ENCODE measurements at places on chromosomes 4 and X. TPM values are rescaled to one million over a fixed set of nuclear protein-coding genes. Genes with fewer than 3 reads are reported as not detected.
A peak's percentile ranks its signal among the peaks of the same experiment; 100 is the strongest.

Gene CTAG2
- not detected for total RNA-seq

Gene SSX2
- total RNA-seq = not detected

Gene DKK2
- 0.34 TPM for total RNA-seq

Gene PAK3
- total RNA-seq = 7.2 TPM

Gene KCND1
- 6.8 TPM for total RNA-seq

Gene ZFP42
- 188 TPM for total RNA-seq

GRCh38 chr4:105060628-105061027 lies 86.0 kb upstream of the TET2 start:
- H3K27ac ChIP-seq = no peak overlapping the region
- no peaks in the 10 kb centered on the region for H3K36me3 ChIP-seq
- no peak overlapping the region for H3K4me3 ChIP-seq
- no peaks in the 10 kb centered on the region for H3K27me3 ChIP-seq

DNA sequence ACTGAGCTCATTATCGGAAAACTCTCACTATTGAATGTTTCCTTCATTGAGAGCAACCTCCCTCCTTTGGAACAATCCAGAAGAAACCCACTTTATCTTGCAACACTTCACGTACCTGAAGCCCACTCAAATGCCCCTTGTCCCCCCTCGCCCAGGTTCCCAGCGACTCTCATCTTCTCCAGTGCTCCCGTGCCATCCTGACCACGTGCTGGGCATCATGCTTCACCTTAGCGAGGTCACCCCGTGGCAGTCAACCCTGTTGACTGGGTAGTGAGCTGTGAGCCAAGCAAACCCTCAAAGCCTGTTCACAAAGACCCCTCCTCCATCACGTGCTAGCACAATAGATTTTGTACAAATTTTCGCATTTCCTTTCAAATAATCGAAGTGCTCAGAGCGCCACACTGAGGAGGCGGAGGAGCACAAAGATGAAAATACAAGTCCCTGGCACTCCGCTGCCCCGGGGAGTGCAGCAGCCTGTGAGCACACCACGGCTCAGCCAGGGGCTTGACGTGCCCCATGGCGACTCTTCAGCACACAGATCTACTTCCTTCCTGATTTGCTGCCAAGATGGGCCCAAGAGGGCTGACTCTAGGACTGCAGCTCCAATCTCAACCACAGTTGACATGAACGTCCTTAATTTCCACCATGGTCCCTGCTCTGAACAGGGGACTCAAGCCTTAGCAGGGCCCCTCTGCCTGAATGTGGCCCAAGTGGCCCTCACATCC lies 15.6 kb downstream of the PDZD4 start:
- H3K4me1 ChIP-seq = peaks cover 2% of the 10 kb centered on the region
- H3K36me3 ChIP-seq = no peaks in the 10 kb centered on the region
- H3K27ac ChIP-seq = no peak overlapping the region
- H3K27me3 ChIP-seq = no peaks in the 10 kb centered on the region

DNA sequence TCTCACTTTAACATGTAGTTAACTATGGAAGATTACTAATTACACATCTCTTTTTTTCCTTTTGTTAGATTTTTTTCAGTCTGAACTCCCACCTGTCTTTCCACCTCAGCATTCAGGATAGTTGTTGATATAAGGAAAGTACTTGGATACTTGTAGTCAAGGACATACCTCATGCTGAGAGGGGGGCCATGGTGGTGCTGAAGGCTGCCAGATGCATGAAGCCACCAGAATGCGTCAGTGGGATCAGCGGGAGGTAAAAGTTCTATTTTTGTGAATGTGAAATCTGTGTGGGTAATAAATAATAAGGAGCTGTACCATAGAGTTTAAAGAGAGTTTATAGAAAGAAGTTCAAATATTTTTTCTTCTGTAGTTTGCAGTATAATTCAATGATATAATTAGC lies 13.1 kb upstream of the NDST4 start:
- H3K4me3 ChIP-seq = no peak overlapping the region

DNA sequence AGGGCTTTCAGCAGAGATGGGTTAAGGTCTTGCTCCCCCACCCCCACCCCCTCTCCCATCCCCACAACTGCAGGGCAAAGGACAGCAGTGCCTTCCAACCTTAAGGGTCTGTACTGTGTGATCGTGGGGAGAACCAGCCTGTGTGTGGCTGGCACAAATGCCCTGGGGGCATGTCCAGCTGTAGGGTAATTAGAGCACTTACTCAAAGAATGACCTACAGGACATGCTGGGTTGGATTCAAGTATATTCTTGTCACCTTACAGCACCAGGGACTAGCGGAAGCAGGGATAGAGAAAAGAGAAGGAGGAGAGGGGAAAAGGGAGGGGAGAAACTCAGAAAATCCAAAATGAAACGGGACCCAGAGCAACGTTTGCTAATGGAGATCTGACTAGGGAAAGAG lies 191.3 kb upstream of the GATB start:
- no peak overlapping the region for H3K4me3 ChIP-seq
- no peak for DNase-seq
- no peaks in the 10 kb centered on the region for H3K27me3 ChIP-seq
- no peak overlapping the region for H3K27ac ChIP-seq
- H3K4me1 ChIP-seq = no peaks in the 10 kb centered on the region

- DNase-seq = no peak
- no peak overlapping the region for H3K27ac ChIP-seq
- H3K36me3 ChIP-seq = no peaks in the 10 kb centered on the region
Observed at GRCh38 chr4:54586320-54586955, 71.3 kb upstream of the KIT start.

- no peak overlapping the region for H3K27ac ChIP-seq
- H3K36me3 ChIP-seq = no peaks in the 10 kb centered on the region
- peak; percentile 57 for DNase-seq
- no peaks in the 10 kb centered on the region for H3K4me1 ChIP-seq
Observed at GRCh38 chrX:98380106-98380505, 1496.4 kb downstream of the RPA4 start.

- H3K36me3 ChIP-seq = no peaks in the 10 kb centered on the region
- H3K27ac ChIP-seq = no peak overlapping the region
- H3K4me1 ChIP-seq = peaks cover 3% of the 10 kb centered on the region
- H3K27me3 ChIP-seq = no peaks in the 10 kb centered on the region
- no peak for DNase-seq
Observed at GRCh38 chrX:2478546-2479419, 22.0 kb downstream of the DHRSX start.

GRCh38 chr4:142211444-142211843 lies 575.1 kb downstream of the IL15 start:
- H3K27me3 ChIP-seq = no peaks in the 10 kb centered on the region
- H3K36me3 ChIP-seq = no peaks in the 10 kb centered on the region
- H3K4me1 ChIP-seq = no peaks in the 10 kb centered on the region
- H3K4me3 ChIP-seq = no peak overlapping the region
- no peak overlapping the region for H3K27ac ChIP-seq

DNA sequence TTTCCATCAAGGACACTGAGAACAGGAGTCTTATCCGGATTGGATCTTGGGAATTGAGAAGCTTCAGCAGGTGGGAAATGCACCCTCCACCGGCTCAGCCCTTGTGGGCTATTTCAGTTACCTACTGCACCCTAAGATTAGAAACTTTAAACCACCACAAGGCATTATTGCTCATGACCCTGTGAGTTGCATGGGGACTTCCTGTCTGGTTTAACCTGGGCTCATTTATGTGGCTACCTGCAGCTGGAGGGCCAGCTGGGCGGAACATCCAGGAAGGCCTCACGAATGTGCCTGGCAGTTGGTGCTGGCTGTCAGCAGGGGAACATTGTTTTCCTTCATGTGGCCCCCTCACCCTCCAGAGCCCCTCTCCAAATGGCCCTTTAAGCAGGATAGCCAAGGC lies 164.1 kb downstream of the DEFB131A start:
- no peaks in the 10 kb centered on the region for H3K36me3 ChIP-seq
- no peaks in the 10 kb centered on the region for H3K27me3 ChIP-seq
- H3K4me3 ChIP-seq = no peak overlapping the region
- H3K4me1 ChIP-seq = no peaks in the 10 kb centered on the region

DNA sequence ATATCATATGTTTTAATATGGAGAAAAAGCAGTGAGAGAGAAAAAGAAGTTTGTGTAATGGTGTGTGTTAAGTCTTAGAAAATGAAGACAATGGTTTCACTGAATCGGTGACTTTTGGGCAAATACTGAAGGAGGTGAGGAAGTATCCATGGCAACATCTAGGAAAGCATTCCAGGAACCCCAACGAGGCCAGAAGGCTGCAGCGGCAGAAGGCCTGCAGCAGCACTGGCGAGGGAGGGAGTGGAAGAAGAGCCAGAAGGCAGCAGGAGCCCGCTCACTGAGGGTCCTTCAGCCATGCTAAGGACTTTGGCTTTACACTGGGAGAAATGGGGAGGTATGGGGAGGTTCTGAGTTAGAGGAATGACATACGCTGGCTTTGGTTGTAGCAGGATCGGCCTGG lies 26.8 kb downstream of the COQ2 start:
- H3K27ac ChIP-seq = no peak overlapping the region
- no peaks in the 10 kb centered on the region for H3K4me1 ChIP-seq
- no peak overlapping the region for H3K4me3 ChIP-seq

- H3K36me3 ChIP-seq = peaks cover 65% of the 10 kb centered on the region
- H3K27ac ChIP-seq = no peak overlapping the region
- no peak for DNase-seq
- no peaks in the 10 kb centered on the region for H3K27me3 ChIP-seq
- no peaks in the 10 kb centered on the region for H3K4me1 ChIP-seq
Observed at GRCh38 chrX:1601051-1601767, 9.8 kb downstream of the AKAP17A start.

DNA sequence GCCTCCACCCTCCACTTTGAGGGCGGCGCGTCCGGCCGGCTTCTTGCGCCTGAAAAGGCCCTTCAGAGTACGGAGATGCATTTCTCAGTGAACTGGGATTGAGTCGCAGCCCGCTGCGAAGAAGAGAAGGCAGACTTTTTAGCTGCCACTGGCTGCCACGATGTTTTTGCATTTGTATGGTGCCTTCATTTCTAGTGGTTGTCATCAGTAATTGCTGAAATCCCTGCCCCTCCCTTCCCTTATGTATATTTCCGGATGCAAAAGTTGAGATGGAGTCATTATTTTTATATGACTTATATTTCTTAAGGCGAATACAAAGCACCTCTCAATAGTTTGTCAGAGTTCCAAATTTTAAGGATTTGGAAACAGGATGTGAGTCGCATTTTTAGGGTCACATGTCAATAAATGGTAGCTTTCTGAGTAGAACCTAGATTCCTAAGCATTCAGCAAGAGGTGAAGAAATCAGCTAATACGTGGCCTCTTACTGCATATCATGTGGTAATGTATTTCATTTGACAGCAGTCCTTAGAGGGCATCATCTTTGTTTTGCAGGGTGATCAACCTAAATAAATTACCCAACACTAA lies 658 bp downstream of the ATP6AP2 start:
- no peaks in the 10 kb centered on the region for H3K36me3 ChIP-seq
- H3K4me3 ChIP-seq = peak overlapping the region; percentile 75
- H3K4me1 ChIP-seq = no peaks in the 10 kb centered on the region
- H3K27ac ChIP-seq = no peak overlapping the region
- H3K27me3 ChIP-seq = no peaks in the 10 kb centered on the region
- DNase-seq = no peak

GRCh38 chr4:174281182-174281737 lies 2.2 kb downstream of the FBXO8 start:
- H3K4me3 ChIP-seq = no peak overlapping the region
- no peak overlapping the region for H3K27ac ChIP-seq
- H3K27me3 ChIP-seq = no peaks in the 10 kb centered on the region
- H3K36me3 ChIP-seq = no peaks in the 10 kb centered on the region
- DNase-seq = no peak

GRCh38 chr4:164509951-164510350 lies 244.0 kb upstream of the SMIM31 start:
- DNase-seq = no peak
- H3K36me3 ChIP-seq = no peaks in the 10 kb centered on the region
- H3K4me3 ChIP-seq = no peak overlapping the region
- peaks cover 1% of the 10 kb centered on the region for H3K27me3 ChIP-seq
- H3K4me1 ChIP-seq = no peaks in the 10 kb centered on the region
- no peak overlapping the region for H3K27ac ChIP-seq

GRCh38 chr4:118351851-118352827 lies 664 bp downstream of the PRSS12 start:
- H3K4me1 ChIP-seq = no peaks in the 10 kb centered on the region
- no peak overlapping the region for H3K27ac ChIP-seq
- DNase-seq = peak; percentile 71
- H3K4me3 ChIP-seq = peak overlapping the region; percentile 54
- peaks cover 14% of the 10 kb centered on the region for H3K27me3 ChIP-seq

DNA sequence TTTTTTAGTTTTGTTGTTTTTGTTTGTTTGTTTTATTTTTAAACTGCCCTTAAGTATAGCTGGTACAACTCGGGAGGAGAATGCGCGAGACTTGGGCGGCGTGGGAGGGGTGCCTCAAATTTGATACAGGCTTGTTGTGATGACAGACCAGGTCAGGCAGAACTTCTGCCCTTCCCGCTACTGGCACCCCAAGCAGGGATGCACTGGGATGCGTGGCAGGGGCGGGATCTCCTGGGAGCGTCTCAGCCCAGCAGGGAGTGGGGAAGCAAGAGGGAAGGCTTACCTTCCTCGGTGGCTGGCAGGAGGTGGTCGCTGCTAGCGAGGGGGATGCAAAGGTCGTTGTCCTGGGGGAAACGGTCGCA lies 851 bp downstream of the SFRP2 start:
- peak; percentile 61 for DNase-seq
- H3K27ac ChIP-seq = peak overlapping the region; percentile 89
- H3K36me3 ChIP-seq = peaks cover 27% of the 10 kb centered on the region
- H3K27me3 ChIP-seq = no peaks in the 10 kb centered on the region
- peak overlapping the region; percentile 94 for H3K4me3 ChIP-seq

GRCh38 chr4:181877329-181877848 lies 365.8 kb upstream of the TENM3 start:
- no peaks in the 10 kb centered on the region for H3K27me3 ChIP-seq
- no peak overlapping the region for H3K27ac ChIP-seq
- no peaks in the 10 kb centered on the region for H3K36me3 ChIP-seq
- no peak overlapping the region for H3K4me3 ChIP-seq
- DNase-seq = no peak

GRCh38 chrX:37378404-37378803 lies 29.2 kb downstream of the PRRG1 start:
- DNase-seq = no peak
- no peaks in the 10 kb centered on the region for H3K36me3 ChIP-seq
- H3K27ac ChIP-seq = no peak overlapping the region
- no peak overlapping the region for H3K4me3 ChIP-seq
- H3K27me3 ChIP-seq = no peaks in the 10 kb centered on the region

DNA sequence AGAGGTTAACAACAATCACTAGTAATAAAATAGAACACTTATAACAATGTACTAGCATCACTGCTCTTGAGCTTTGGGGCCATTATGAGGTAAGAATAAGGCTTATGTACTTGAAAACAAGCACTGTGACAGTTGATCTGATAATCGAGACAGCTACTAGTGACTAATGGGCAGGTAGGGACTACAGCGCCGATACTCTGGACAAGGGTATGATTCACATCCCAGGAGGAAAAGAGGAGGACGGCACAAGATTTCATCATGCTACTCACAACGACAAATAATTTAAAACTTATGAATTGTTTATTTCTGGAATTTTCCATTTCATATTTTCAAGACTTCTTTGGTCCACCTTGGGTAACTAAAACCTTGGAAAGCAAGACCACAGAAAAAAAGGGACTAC lies 62.3 kb downstream of the FAM184B start:
- H3K4me3 ChIP-seq = no peak overlapping the region
- no peaks in the 10 kb centered on the region for H3K27me3 ChIP-seq
- H3K4me1 ChIP-seq = peaks cover 8% of the 10 kb centered on the region
- H3K27ac ChIP-seq = no peak overlapping the region
- DNase-seq = no peak
- H3K36me3 ChIP-seq = no peaks in the 10 kb centered on the region

GRCh38 chr4:86891762-86892635 lies at the start of gene C4orf36:
Gene C4orf36 (minus strand): TSS chr4:86892422. CDS start chr4:86891520, 902 bp downstream.
- peak within 1 kb of the TSS; percentile 78 for H3K27ac ChIP-seq
- H3K4me3 ChIP-seq = peak within 1 kb of the TSS; percentile 71
- peak; percentile 47 for DNase-seq
- H3K27me3 ChIP-seq = peaks cover 3% of the 10 kb centered on the region
- no peaks in the 10 kb centered on the region for H3K4me1 ChIP-seq
- no peaks in the 10 kb centered on the region for H3K36me3 ChIP-seq
